ENCODE measurements at places on chromosomes 6 and 20. TPM values are rescaled to one million over a fixed set of nuclear protein-coding genes. Genes with fewer than 3 reads are reported as not detected.

DNA sequence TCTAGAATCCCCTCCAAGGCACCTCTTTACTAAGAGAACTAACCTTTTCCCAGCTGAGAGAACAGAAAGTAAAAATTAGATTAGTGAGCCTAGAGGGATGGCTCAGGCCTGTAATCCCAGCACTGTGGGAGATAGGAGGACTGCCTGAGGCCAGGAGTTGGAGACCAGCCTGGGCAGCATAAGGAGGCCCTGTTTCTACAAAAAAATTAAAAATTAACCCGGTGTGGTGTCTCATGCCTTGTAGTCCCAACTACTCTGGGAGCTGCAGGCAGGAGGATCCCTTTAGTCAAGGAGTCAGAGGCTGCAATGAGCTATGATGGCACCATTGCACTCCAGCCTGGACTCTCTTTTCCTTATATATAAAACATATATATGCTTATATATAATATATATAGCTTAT, 5.5 kb upstream of the OOEP start:
- DNase-seq = peak; percentile 83

Gene CPNE5
- total RNA-seq = 28.1 TPM

Gene ZC3H12D
- total RNA-seq = not detected

DNA sequence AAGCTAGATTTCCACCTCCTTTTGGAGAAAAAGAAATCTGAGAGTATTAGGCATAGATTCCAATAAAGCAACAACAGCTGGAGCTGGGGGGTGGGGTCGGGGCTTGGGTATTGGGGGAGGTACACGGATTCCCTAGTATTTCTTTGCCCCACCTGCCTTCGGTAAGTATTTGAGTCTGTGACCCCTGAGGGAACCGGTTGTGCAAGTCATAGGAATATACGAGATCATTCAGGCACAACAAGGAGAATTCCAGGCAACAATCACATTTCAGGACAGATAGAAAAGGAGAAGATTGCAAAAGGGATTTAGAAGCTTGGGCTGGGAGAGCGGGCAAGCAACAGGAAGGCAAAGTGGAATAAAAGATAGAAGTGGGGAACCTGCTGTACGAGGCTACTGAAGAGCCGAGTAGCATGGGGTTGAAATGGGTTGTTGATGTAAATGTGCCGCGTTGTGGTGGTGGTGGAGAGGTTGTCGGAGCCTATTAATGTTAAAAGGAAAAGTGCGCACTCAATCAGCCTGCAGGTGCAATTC, 148.9 kb downstream of the BCAS1 start:
- no peak for DNase-seq

Gene MTHFD1L
- total RNA-seq = 59.6 TPM

DNA sequence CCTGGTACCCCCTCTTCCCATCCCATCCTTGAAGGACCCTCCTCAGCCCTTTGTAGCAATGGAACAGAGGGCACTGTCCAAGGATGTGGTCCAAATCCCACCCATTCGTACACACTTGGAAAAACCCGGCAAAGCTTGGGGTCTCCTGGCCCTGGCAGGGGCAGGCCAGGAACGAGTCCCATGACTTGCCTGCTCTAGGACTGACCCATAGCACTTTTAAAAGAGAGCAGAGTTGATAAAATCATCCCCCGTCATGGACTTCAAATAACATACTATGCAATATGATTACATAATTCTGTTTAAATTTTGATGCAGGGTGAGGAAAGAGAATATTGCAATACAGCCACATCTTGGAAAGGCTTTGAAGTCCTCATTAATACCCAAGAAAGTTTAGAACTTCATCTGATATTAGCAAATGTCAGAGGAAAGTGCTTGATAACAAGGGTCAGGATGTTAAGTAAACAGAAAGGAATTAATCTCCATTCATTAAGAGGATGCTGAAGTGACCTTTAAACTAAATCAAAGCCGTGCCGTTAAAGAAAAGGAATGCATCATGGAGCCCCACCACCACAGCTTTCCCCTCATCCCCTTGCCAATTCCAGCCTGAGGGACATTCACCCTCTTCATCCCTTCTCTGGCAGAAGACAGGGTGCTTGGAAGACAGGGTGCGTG, 60.7 kb upstream of the NXT1 start:
- DNase-seq = no peak

GRCh38 chr6:143110996-143111395, 50.3 kb downstream of the AIG1 start:
- DNase-seq = no peak

Gene SRMS
- not detected for total RNA-seq

Gene CD40
- not detected for total RNA-seq

Gene HRH3
- total RNA-seq = not detected

GRCh38 chr6:156943816-156944215, 166.6 kb downstream of the ARID1B start:
- no peak for DNase-seq

DNA sequence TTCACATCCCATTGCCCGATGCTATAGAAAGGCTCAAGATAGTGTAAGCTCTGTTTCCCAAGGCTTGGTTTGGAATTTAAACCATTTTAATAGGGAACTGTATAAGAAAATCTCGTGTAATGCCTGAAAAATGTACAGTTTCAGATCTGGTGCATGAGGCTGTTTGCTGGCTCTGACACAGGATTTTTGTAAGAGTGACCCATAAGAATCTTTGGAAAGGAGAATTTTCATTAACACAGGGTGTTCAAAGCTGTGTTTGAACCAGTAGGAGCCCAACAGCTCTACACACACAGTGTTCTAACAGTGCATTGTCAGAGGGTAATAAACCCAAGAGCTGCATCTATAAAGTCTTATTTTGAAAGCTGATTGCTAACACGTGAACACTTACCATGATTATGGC, 293.5 kb downstream of the PRL start:
- no peak for DNase-seq

- no peak for DNase-seq
These were observed 70.2 kb upstream of the SLC4A11 start for GRCh38 chr20:3309226-3309625.

DNA sequence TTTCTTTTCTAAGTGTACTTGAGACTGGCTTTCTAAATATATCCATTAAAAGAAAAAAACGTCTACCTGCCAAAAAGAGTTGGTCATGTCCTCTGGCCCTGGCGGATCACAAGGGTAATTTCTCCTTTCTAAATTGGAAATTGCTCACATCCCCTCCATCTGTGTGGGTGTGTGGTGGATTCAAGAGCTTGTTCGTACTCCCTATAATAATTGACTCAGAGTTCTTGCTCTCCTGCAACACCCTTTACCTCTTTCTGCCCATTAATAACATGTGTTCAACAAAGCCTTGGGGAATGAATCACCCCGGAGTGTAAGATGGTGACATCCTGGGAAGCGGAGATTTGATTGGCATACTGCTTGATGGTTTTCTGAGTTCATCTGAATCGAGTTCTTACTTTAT, 263.8 kb downstream of the ALDH8A1 start:
- no peak for DNase-seq

GRCh38 chr20:12570371-12570770, 438.4 kb upstream of the SPTLC3 start:
- DNase-seq = peak; percentile 8

- DNase-seq = no peak
These were observed 57.5 kb downstream of the SNX9 start for GRCh38 chr6:157880534-157880933.

- DNase-seq = peak; percentile 93
These were observed 2.0 kb downstream of the EDEM2 start for GRCh38 chr20:35145141-35145564.

- no peak for DNase-seq
These were observed 83.4 kb upstream of the NEDD9 start for GRCh38 chr6:11315743-11316437.

Gene ENPP5
- not detected for total RNA-seq

DNA sequence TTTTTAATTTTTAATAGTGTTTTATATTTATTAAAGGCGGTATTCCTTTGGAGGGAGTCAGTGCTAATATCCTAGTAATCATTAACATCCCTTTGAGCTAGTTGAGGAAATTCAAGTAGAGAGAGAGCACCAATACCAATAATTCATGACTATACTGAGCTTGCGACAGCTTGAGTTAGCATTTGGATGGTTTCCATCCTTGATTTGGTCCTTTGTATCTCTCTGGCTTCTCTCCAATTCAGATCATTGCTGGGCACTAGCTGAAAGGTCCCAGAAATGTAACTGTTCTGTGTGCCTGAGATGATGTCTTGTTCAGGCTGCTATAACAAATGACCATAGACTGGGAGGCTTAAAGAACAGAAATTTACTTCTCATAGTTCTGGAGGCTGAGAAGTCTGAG, 77.0 kb downstream of the RNF144B start:
- no peak for DNase-seq

DNA sequence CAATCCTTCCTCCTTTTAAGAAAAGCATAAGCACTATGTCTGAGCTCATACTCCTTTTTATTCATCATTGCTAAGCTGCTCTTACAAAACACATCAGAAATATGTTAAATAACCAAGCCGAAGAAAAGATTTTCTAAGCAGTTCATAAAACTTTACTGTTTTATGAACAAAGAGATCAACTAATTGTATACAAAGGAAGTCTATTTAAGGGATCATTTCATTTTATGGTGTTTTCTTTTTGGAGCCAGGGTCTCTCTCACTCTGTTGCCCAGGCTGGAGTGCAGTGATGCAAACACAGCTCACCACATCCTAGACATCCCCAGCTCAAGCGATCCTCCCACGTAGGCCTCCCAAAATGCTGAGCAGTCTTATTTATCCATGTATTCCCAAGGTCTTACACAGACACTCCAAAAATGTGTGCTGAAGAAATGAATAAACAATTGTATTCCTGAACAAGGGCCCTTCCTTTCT, 9.3 kb downstream of the NUDT3 start:
- no peak for DNase-seq

- no peak for DNase-seq
These were observed 8.8 kb upstream of the PIM1 start for GRCh38 chr6:37160922-37161778.

DNA sequence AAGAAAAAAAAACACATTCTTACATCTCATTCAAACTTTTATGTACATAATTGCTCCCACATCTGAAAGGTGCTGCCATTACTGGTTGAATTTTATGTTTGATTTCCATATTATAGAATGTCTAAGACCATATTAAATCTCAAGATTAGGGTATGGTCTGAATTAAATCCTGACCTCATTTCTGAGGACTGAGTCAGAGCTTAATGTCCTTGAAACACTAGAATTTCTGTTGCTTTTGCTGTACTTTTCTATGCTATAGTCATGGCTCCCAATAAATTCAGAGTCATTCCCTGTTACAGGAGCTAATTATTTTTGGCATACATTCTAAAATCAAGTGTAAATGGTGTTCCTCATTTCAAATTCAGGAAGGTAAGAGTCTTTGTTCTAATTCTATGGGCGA, 285.3 kb upstream of the MANEA start:
- no peak for DNase-seq

GRCh38 chr20:58706975-58707681, 14.5 kb downstream of the NPEPL1 start:
- DNase-seq = no peak

GRCh38 chr20:52972190-52972937, at the start of gene TSHZ2:
TSS of gene TSHZ2 (plus strand) at chr20:52972358. CDS start at chr20:52973294, 936 bp downstream.
- DNase-seq = no peak
